ENCODE measurements at places on chromosomes 6 and 20.

GRCh38 chr20:62671765-62672164, 29.5 kb downstream of the SLCO4A1 start:
- no peak for DNase-seq

- no peak for DNase-seq
Observed at GRCh38 chr6:144335914-144336313, 50.8 kb downstream of the UTRN start.

GRCh38 chr20:52104546-52105441, 86.8 kb downstream of the ZFP64 start:
- no peak for DNase-seq

GRCh38 chr6:13044390-13044789, 283.9 kb downstream of the TBC1D7 start:
- DNase-seq, result no peak

GRCh38 chr20:44176833-44177534, 10.0 kb downstream of the JPH2 start:
- DNase-seq, result no peak

- no peak for DNase-seq
Observed at GRCh38 chr6:41626917-41627316, 11.4 kb upstream of the MDFI start.

DNA sequence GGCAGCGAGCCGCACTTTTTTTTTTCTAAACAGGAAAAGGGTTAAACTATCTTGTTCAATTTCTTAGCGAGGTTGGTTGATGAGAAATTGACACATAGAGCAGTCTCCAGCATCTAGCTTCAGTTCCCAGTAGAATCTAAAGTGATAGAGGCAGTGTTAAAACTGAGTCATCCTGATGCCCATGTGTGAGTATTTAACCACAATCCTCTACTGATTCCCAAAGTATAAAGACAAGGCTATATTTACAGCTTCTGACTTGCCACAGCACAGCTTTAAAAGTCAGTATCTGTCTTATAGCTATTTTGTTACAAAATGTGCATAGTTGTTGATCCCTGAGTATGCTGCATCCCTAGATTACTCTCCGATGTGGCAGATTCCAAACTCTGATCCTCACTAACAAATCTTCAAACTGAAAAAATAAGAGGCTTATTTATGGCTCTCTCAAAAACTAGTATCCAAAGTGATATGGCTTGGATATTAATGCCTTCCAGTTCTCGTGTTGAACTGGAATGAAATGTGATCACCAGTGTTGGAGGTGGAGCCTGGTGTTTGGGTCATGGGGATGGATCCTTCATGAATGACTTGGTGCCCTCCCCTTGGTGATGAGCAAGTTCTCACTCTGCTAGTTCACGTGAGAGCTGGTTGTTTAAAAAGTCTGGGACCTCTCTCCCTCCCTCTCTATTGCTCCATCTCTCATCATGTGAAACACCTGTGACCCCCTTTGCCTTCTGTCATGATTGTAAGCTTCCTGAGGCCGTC, 13.1 kb upstream of the POPDC3 start:
- DNase-seq, result no peak

- no peak for DNase-seq
Observed at GRCh38 chr6:43175676-43176422, 4.8 kb downstream of the SRF start.

DNA sequence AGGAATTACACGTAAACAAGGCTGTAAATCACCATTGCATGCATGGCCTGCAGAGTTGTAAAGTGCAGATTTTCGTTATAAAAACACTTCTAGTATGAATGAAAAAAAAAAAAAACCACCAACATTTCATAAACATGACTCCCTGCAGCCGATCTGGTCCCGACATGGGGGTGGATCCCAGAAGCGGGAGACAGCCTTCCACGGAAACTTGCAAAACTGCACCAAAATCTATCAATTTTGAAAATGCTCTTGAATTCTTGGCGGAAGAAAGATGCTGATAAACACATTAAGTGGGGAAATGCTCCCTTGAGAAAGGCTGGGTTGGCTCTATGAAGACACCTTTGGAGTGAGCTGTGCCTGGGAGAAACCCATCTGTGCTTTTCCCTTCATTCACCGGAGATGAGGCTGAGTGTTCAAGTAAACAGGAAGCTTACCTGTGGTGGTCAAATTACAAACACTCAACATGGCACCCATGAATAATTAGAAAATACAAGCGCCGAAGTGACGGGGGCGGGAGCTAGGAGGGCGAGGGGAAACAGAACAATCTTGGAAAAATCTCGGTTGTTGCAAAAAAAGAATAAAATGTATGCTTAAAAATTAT, 845 bp upstream of the ANKRD60 start:
- DNase-seq, result no peak

DNA sequence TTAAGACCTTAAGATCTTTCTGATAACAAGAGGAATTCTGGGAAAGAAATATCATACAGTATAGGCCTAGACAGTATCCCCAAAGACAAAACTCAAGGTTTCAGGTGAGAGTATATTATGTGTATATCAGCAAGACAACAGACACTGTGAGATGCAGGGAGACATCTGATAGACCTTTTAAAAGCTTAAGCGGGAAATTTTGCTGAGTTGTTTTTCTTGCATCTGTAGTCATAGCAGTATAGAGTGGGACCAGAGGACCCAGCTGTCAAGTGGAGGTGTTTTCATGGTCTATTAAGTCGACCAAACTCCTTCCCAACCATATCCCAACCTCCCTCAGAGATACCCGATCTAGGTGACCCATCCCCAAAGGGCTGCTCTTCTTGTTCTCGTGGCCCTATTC, 98.1 kb upstream of the THEMIS start:
- DNase-seq, result no peak

DNA sequence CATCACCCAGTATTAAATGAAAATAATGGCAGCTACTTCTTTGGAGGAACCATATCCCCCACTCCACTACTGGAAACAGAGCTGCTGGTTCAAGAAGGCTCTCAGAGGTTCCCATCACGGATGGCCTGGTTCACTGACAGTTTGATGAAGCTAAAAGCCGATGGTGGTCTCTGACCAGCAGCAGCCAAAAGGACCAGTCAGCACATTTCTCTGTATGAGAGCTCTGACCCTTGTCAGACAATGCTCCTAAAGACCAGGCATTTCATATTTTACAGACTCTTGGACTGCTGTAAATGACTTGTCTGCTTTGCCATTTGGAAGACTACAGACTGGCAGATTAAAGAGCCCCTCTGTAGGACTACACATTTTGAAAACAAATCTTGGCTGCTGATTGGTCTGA, 16.6 kb downstream of the PRKN start:
- no peak for DNase-seq

GRCh38 chr6:33050014-33050810, 23.2 kb downstream of the HLA-DPA1 start:
- no peak for DNase-seq

- no peak for DNase-seq
Observed at GRCh38 chr6:128659878-128660622, 139.7 kb upstream of the PTPRK start.

DNA sequence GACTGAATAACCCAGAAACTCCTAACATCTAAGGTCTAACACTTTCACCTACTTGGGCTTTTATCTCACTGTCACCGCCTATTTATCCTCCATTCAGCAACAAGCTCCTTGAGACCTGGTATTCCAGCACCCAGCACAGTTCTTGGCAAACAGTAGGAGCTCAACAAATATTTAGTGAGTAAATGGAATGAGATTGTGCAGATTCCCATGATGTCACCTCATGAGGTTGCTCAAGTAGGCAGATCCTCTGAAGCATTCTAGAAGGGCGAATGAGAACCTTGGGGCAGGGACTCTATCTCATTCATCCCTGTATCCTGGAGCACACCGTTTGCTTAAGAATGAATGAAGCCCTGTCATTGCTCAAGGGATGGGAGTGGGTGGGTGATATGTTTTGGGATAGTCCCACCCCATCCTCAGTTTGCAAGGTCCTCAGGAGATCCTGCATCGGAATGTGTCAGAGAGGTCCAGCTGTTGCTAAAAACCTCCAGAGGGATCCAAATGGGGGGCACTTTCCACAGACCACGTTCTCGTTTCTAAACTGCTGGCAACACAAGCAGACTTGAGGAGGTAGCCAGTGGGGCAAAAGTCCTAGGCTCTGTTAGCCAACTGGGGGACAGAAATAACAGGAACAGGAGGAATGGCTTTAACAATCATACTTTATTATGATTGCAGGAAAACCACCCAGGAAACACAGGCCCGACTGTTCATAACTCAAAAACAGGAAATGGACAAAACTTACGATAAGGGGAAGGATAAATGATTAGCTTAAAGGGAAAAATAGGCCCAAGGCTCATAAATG, 42.0 kb downstream of the EDN1 start:
- DNase-seq, result no peak

- no peak for DNase-seq
Observed at GRCh38 chr6:98974309-98974708, 26.6 kb upstream of the FBXL4 start.

All from T-helper 17 cell (primary cell).